ENCODE measurements at places on chromosomes 7 and 10.

GRCh38 chr10:130230036-130230435 lies 93.8 kb downstream of the GLRX3 start:
- no peak for DNase-seq

- DNase-seq, result peak; percentile 30
Measured at GRCh38 chr10:50367732-50368131, 116.4 kb upstream of the ASAH2 start.

DNA sequence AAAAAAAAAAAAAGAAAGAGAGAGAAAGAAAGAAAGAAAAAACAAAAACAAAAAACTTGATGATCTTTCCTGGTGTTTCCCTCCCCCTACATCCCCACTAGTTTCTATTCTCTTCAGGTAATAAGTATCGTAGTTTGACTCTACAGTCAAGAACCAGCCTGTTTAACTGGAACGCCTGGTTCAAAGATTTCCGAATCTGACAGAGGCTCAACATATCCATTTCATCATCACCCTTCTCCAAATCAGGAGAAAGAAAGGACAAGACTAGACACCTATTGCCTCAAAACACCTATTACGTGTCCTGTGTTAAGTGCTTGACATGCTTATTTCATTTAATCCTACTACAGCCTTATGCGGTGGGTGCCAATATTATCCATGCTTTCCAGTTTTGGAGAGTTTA lies 20.4 kb upstream of the BLOC1S2 start:
- no peak for DNase-seq

DNA sequence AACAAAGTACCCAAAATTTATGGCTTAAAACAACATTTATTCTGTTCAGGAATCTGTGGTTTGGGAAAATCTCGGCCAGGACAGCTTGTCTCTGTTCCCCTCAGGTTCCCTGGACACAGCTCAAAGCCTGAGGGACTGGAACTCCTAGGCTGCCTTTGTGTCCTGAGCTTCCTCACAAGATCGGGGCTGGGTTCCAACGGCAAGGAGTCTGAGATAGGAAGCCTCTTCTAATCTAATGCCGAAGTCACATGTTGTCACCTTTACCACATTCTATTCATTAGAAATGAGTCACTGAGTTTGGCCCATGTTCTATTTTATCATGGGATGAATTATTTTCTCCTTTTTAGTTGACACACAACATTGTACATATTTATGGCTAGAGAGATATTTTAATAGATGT lies 80.5 kb downstream of the ANKRD26 start:
- DNase-seq, result no peak

DNA sequence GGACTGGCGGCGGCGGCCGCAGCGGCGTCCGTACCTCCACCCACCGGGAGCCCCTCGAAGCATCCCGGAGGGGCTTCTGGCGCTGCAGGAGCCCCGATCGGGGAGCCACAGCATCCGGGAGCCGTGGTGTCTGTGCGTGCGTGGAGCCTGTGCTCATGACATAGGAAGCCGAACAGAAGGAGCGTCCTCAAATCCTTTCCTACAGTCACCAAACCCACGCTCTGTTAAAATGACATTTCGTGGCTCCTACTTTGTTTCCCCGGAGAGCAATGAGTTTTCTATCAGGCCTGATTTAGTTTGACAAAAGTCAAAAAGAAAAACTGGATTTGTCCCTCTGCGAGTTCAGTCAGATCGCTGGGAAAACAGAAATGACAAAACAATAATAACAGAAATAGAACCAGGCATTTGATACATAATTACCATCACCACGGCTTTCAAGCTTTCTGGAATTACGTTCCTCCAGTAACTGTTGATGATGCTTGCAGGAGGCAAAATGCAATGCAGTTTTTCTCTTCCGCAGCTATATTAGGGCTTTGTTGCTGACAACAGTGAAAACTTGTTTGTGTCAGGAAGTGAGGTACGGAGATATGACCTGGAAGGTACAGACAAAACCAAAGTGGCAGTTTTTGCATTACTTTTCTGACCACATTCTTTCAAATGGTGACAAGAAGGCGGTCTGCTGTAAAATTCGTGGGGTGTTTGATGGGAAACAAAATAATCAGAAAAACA lies 219.3 kb upstream of the MKLN1 start:
- DNase-seq, result peak; percentile 90

DNA sequence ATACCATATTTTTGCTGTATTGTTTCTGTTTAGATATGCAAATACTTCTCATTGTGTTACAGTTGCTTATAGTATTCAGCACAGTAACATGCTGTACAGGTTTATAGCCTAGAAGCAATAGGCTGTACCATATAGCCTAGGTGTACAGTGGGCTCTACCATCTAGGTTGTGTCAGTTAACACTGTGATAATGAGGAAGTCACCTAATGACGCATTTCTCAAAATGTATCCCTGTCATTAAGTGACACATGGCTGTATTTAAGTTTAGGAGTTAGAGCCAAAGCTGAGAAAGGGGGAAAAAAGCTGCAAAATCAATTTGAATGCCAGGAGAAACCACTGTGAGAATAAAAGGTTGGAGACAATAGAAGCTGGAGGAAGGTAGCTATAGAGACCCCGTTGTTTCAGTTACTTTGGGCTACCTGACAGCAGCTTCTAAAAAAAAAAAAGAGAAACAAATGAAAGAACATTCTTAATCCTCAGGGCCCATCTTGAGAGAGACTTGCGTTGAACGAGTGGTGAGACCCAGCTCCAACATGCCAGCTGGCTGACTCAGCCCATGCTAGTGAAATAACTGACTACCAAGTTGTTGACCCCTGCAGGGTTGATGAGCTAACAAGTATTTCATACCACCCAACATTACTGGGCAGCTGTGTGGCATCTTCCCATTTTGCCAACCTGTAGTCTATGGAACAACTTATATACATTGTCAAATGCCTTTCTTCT lies 8.7 kb downstream of the STARD3NL start:
- DNase-seq, result no peak

GRCh38 chr10:80501913-80502521 lies 35.7 kb upstream of the SH2D4B start:
- no peak for DNase-seq

GRCh38 chr7:128011131-128011661 lies 20.0 kb downstream of the LRRC4 start:
- no peak for DNase-seq

DNA sequence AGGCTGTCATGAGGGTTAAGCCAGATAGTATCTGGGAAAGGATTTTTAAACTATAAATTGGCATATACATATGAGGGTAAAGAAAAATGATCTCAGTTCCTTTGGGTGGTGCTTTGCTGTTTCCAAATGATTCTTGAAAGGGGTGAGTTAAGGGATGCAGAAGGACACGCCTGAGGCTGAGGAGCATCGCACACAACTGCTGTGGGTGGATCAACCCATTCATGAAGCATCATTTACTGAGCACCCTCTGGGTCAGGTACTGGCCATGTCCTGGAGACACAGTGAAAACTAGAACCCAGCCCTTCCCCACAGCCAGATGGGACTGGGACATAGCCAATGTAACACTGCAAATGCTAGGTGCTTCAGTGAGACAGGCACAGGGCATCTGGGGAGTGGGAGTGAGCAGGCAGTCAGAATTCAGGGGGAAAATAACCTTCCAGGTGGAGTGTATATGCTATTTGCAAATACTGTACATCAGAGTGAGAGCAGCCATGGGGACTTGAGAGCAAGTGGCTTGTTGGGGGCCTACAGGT lies 112.1 kb downstream of the WDFY4 start:
- DNase-seq, result no peak

- DNase-seq, result no peak
Measured at GRCh38 chr7:95357623-95358022, 33.3 kb upstream of the PON1 start.

- DNase-seq, result no peak
Measured at GRCh38 chr7:22052674-22053365, 107.1 kb upstream of the CDCA7L start.

DNA sequence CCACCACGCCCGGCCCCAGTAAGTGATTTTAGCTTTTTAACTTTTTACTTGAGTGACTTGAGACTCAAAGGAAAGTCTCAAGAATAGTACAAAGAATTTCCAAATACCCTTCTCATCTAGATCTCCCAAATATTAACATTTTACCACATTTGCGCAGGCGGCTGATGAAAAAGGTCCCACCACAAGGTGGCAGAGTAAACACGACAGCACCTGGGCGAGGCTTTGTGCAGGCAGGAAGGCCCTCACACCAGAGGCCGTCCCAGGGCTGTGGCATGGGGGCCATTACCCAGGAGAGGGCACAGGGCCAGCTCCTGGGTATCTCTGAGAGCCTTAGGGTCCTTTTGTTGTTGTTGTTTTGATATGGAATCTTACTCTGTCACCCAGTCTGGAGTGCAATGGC lies 50.0 kb upstream of the WIPI2 start:
- DNase-seq, result peak; percentile 24

DNA sequence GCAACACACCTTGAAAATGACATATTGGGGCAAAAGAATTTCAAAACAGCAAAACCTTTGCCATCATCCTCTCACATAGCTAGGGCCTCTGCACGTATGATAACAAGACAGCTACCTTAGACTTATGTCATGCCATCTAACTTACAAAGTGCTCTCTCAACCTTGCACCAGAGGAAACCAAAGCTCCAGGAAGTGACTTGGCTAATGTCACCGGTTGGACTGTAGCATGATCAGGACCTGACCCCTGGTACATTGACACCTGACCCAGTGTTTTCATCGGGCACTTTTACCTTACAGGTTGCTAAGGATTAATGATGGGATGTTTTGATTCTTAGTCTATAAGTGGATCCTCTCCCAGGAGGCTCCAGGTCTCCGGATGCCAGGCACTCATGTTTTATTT lies 529.8 kb upstream of the GALNT17 start:
- no peak for DNase-seq

DNA sequence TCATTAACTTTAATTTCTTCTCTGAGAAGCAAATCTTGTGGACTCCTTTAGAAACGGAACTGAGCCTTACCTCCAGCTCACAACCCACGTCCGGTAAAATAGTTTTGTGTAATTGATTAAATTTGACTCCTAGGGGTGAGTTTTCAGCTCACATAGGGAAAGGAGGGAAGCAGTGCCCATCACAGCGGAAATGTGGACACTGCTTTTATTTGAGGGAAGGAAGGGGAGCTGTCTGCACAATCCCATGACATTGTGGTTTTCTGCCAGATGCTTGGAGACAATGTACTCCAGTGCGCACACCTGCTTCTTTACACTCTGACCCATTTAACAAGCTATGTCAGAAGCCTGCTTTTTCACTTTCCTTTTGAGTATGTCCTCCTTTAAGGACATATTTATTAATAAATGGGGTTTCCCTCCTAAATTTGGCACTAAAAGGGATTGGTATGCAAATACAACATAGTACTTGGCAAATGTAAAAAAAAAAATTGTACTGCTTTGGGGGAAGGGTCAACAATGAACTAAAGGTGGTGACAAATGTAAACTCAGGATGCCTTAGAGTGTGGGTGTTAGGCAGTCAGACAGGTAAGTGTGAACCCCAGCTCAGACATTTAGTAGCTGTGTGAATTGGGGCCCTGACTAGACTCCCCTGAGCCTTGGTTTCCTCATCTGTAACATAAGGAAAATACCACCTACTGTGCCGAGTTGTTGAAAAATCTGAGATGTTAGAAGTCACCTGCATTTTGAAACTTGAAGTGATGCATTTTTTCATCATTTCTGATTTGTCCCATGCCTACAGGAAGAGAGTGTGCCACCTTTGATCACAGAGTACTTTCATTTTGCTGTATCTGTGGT lies 90.2 kb upstream of the KLF6 start:
- peak; percentile 61 for DNase-seq

DNA sequence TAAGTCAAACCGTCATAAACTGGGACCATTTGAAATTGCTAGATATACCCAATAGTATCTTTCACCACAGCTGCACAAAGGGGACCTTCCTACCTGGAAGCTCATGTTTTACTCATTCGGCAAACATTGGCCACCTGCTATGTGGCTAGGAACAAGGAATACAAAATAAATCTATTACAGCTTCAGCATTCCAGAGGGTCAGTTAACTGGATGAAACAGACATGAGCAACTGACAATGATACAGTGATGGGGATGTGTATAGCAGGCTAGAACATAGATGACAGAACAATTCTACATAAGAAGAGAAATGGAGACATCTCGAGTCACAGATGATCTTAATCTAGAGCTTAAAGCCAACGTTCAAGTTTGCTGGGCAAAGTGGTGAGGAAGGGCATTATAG lies 3.1 kb upstream of the SMURF1 start:
- no peak for DNase-seq

DNA sequence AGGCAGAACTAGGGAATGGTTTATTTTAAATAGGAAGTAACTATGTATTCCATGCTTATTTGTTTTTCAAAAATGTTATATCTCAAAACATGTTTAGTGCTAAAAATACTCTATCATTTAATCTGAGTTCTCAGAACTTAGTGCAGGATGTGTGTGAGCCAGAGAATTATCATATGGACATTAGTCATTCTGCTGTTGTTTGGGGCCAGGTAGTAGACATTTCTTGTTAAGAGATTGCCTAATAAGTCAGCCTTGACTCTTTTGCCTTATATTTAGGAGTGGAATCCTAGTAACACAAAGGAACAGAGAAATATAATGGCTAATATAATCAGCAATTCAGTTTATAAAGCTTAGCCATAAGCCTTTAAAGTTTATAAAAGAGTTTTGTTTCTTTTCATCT lies 149.8 kb downstream of the CCSER2 start:
- DNase-seq, result no peak
